ENCODE measurements at places on chromosomes 13 and 19.

DNA sequence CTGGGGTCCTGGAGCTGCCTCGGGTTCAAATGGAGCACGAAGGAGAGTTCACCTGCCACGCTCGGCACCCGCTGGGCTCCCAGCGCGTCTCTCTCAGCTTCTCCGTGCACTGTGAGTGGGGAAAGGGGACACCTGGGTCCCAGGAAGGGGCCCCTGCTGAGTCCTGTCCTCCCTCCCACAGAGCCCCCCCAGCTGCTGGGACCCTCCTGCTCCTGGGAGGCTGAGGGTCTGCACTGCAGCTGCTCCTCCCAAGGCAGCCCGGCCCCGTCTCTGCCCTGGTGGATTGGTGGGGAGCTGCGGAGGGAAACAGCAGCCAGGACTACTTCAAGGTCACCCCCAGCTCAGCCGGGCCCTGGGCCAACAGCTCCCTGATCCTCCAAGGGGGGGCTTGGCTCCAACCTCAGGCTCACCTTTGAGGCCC, 11.0 kb upstream of the SIGLEC11 start:
- no peak for DNase-seq

DNA sequence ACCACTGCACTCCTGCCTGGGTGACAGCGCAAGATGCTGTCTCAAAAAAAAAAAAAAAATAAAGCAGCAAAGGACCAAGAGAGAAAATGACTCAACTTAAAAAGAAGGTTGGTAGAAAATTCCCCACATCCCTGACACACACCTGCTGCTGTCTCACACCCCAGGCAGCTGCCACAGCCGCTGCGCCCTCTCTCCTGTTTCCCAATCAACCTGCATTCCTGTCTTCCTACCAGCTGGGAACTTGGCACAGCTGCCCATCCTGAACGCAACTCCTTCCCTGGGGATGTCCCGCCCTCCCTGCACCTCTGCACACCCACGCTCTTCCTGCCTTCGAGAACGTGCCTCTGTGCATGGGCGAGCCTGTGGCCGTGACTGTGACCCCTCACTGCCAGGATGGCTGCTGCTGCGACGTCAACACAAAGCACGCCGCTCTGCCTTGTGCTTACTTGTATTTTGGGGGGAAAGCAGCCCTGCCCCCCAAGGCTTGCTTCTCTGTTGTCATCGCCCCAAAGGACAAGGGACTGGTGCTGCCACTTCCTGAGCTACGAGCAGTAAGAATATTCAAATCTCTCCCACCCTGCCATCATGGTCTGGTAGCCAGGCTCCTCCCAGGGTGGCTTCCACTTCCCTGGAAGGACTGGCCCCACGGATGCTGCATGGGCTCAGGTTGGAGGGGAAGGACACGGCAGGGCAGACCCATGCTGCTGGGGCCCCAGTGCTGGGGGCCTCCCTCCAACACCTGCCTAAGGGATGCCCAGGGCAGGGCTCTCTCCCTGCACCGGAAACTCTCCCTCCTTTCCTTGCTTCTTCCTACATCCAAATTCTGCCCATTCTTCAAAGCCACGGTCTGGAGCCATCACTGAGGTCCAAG, 20.7 kb downstream of the SH3GL1 start:
- DNase-seq = peak; percentile 34

- no peak for DNase-seq
Measured at GRCh38 chr19:13844130-13844631, 32.8 kb upstream of the NANOS3 start.

- no peak for DNase-seq
Measured at GRCh38 chr19:57227502-57227901, 3.3 kb upstream of the AURKC start.

DNA sequence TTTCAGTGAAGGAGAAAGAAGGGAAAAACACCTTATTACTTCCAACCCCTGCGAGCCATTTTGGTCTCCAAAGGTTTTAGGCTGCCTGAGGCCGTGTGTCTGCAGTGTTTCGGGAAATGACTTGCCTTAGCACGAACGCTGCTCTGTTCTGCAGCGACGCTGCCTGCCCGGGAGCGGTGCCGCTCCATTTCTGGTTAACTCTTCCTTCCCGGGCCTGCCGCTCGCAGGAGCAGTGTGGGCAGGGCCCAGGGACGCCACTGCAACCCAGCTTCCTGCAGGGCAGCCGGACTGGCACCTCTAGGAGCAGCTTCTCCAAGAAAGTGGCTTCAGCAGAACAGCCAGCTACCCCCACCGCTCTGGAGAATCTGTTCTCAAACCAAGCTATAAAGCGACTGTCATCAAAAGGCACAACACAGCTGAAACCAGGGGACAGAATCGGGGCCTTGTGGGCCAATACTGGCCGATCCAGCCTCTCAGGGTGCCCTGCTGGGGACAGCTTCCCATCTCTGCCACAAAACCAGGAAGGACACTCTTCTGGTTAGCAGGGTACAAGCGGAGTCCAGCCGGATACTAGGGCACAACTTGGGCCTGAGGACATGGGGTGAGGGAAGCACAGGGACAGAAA, 72.2 kb downstream of the KCTD15 start:
- no peak for DNase-seq

- no peak for DNase-seq
Measured at GRCh38 chr19:4933528-4933927, 24.2 kb downstream of the UHRF1 start.

GRCh38 chr19:56751078-56751489, 79.5 kb upstream of the ZNF835 start:
- no peak for DNase-seq

GRCh38 chr13:21733475-21734263, 62.8 kb downstream of the FGF9 start:
- no peak for DNase-seq

DNA sequence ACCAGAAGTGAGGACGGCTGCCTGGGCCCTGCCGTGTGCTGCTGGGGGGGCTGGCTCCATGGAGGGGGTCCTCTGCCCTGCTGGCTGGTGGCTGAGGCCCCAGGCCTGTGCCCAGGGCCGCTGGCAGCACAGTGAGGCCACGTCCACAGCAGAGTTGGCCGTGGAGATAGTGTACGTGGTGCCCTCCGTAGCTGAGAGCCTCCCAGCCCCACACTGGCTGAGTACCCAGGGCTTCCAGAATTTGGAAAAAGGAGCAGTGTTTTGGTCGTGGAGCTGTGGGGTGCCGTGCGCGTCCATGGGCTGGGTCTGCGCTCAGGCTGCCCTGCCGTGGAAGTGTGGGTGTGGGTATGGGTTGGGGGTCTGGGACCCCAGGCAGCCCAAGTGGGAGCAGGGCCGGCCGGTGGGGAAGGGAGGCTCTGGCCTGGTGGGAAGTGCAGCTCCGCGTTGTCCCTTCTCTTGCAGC, 5.9 kb downstream of the PTBP1 start:
- no peak for DNase-seq

Data from activated naive CD4-positive, alpha-beta T cell treated with anti-CD3 and anti-CD28 coated beads, Interleukin-2, amount 50 U/mL, for 16 hours (primary cell).